DMS153 (cell line): ENCODE measurements at places on chromosomes 3 and 15.

GRCh38 chr15:39433376-39433775 lies 147.5 kb upstream of the THBS1 start:
- DNase-seq, result no peak

- DNase-seq, result no peak
These were observed 249.6 kb downstream of the TLE3 start for GRCh38 chr15:69848096-69848495.

GRCh38 chr15:36278219-36278618 lies 301.2 kb upstream of the CDIN1 start:
- DNase-seq, result no peak

DNA sequence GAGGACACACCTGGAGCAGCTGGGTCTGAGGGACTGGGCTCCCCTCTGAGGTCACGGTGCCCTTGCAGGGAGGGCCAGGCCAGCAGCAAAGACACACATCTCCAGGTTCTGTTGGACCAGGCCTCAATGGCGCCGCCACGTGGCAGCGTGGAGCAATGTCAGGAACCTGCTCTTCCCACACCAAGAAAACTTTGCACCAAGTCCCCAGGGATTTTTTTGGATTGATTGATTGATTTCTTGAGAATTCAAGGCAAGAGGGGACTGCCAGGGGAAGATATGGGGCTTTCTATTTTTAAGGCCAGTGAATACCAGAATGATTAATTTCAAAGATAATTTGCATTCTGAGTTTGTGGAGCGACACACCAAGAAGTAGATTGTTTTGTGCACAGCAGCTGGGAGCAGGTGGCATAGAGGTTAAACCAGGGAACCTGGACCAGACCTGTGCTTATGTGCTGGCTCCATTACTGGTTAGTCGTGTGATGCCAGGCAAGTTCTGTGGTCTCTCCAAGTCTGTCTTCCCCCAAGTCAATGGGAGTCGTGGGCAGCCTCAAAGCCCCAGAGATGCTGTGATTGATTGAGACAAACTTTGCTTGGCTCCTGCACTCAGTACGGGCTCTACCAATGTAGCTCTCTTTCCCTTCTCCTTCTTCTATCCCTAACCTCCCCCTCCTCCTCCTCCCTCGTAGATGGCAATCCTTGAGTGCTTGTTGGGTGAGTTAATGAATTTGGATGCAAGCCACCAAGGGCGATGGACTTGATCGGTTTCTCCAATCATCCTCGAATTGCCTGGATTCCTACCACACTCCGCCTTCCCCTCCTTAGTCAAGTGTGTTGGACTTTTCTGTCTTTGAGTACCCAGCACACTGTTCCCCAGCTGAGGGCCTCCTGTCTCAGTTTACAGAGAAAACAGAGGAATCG lies 96.2 kb upstream of the TRPM1 start:
- no peak for DNase-seq

- no peak for DNase-seq
These were observed 185.8 kb upstream of the PPP2R3A start for GRCh38 chr3:135779590-135780235.

- DNase-seq, result no peak
These were observed 91.8 kb downstream of the MRPL46 start for GRCh38 chr15:88375234-88375927.

- no peak for DNase-seq
These were observed 193.6 kb downstream of the UBE2E2 start for GRCh38 chr3:23396746-23397145.

DNA sequence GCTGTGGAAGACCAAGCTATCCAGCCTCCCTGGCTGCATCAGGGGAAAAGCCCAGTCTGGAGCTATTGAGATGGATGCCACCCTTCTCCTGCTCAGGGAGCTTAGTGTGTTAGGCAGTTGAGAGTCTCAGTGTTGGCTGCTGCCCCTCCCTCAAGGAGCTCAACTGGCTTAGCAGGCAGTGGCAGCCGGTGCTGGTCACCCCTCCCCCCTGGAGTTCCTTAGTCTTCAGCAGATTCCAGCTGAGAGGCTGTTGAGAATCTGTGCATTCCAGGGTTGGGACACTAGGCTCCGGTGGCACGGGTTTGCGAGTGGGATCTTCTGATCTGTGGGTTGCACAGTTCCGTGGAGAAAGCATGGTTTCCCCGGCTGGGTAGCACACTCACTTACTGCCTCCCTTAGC lies 883.8 kb downstream of the NSUN3 start:
- DNase-seq, result no peak

DNA sequence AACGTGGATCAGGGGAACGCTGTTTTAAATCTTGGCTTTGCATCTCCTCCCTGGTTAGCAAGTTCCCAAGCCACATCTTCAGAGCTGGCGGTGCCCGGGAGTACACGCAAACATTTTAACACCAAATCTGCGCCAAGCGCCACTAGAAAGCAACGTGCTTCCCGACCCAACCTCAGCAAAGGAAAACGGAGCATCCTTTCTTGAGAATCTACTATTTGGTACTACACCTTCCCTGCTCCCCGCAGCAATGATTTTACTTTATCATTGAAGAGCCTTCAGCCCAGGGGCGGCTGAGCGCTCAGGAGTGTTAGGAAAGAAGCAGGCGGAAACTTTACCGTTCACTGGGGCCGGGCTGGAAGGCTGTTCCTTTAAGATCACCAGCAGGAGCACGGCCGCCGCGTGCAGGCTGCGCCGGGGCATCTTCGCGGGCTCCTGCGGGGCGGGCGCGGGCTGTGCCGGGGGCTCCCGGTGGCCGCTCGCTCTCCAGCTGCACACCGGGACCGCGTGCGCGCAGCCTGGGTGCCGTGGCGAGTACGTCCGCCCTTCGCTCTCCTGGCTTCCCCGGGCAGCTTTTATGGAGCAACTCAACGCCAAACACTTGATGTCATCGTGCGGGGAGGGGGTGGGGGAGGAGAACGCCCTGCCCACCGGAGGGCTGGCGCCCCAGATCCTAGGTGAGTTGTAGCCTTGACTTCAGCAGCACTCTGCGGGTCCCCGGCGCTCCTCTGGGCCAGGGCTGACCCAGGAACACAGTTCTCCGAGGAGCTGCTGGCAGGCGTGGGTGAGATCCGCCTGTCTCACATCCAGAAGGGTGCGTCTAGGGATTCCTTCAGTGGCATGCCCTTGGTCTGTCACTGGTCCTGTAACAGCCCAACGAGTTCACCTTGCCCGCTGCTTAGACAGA lies at the start of gene CA12:
TSS of gene CA12 (minus strand) at position 546 of the 904 bp plus-strand sequence. CDS start at position 420, 126 bp downstream.
- no peak for DNase-seq

DNA sequence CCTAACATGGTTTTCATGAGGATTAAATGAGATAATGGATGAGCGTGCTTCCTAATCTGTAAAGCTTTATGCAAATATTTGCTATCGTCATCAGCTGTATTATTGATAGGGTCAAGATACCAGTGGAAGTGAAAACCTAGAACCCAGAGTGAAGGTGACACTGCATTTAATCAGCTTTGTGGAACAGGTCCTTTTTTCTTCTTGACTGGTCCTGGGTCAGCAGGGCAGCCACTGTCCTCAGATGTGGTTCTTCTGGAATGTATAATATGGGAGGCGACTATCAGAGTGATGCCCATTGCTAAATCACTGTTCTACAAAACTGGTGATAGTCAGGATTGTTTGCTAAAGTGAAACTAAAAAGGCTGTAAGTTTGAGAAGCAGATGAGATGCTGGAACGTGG lies 41.4 kb downstream of the SORD start:
- DNase-seq, result no peak

- DNase-seq, result no peak
These were observed 602.1 kb downstream of the VGLL3 start for GRCh38 chr3:86388820-86389219.

GRCh38 chr3:156461889-156462288 lies 93.0 kb downstream of the SSR3 start:
- DNase-seq, result no peak
